NCI-H2081 treated with DMSO at 0.1 percent for 48 hours (cell line): ENCODE measurements at places on chromosomes 6 and 20.
A peak's percentile ranks its signal among the peaks of the same experiment; 100 is the strongest.

DNA sequence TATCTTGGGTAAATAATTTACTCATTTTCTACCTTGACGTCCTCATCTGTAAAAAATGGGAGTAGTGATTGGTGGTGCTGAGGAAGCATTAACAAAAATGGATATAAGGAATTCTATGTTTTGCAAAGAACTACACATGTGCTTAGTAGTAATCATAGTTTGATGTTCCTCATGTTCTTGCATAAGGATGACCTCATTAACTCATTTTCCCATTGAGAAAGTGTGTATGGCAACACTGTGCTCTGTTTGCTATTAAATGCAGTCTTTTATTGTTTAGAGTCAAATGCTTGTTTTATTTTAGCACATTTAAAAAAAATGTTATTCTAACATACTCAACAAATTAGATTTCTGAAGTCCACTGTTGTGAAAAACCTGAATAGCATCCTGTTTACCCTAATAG lies 211.2 kb upstream of the RSPO3 start:
- no peak for DNase-seq

GRCh38 chr6:31723245-31723979 lies at the start of gene MPIG6B:
Gene MPIG6B, plus strand, starts transcription at chr6:31723373. Its CDS starts 11 bp downstream, at chr6:31723384.
- no peak for DNase-seq

- DNase-seq, result no peak
Observed at GRCh38 chr6:45187836-45188235, 140.3 kb upstream of the RUNX2 start.

GRCh38 chr6:99306341-99306740 lies 43.1 kb downstream of the FAXC start:
- no peak for DNase-seq

GRCh38 chr20:36605399-36606157 lies at the start of gene RAB5IF:
Gene RAB5IF, plus strand, starts transcription at chr20:36605779. Its CDS starts 173 bp downstream, at chr20:36605952.
- DNase-seq, result peak; percentile 90

GRCh38 chr6:38687043-38687353 lies 15.9 kb downstream of the GLO1 start:
- no peak for DNase-seq

GRCh38 chr20:37992802-37993409 lies 40.4 kb downstream of the TTI1 start:
- no peak for DNase-seq

DNA sequence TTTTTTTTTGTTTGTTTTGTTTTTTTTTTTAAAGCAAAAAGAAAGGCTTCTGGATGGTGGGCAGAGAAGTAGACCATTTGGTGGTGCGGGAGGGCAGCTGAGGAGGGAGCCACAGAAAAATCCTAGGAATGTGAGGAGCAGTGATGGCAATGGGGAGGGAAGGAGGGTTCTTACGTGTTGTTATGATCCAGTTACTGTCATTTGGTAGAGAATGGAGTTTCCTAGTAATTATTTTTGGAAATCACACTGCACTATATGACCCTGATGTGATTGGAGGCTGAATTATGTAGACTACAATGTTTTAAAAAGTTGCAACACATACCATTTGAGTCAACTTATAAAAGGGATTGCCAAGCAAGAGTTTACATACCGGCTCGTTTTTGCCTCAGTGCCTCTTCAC lies 22.1 kb downstream of the ADGRF5 start:
- DNase-seq, result no peak

DNA sequence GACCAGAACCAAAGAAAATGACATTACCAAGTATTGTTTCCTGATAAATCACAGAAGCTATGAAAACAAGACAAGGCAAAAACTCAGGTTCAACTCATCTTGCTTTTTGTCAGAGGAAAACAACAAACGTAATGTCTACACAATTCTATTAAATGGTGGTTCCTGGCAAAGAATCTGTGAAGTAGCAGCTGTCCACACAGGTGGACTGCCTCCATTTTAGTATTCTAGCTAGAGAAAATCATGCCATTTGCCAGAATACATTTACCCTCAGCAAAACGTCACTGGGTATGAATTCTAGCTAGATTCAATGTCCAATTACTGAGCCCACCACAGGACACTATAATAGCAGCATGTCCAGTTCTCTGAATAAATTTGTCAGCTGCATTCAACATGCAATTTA lies 125.4 kb downstream of the ADGRB3 start:
- peak; percentile 34 for DNase-seq

DNA sequence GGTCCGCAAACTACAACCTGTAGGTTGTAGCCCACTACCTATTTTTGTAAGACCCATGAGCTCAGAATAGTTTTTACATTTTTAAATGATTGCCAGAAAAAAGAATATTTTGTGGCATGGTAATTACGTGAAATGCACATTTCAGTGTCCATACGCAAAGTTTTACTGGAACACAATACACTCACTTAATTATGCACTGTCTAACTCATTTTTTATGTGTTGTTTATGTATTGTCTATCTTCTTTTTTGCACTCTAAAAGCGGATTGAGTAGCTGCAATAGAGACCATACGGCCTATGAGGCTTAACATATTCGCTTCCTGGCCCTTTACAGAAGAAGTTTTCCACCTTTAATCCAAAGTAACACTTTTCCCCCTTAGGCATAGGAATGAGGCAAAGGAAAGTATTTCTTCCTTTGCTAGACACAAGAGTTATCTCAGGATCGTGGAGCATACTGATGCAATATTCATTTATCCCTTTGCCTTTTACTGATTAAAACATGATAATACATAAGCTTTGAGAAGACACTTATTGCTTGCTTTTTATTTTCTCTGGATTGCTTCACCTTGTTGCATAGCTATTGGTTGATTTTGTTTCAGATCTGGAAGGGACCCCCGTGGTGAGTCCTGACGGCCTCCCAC lies 69.8 kb downstream of the FNDC1 start:
- no peak for DNase-seq

GRCh38 chr20:9615766-9616454 lies 101.5 kb downstream of the LAMP5 start:
- DNase-seq, result no peak

DNA sequence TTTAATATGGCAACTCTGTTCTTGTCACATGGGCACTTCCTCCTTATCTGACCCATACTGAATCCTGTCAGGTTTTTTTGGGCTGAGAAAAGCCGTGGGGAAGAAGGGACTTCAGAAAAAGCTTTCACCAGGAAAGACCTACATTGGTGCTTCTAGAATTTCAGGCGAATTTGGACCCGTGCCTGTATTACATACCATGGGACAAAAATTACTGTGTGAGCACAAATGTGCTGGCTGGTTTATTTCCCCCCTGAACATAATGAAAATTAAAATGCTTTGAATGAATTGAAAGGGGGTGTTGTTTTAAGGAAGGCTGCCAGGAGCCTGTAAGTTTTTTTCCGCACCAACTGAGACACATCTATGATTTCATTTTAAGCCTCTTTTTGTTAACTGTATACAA lies 29.6 kb downstream of the CAP2 start:
- no peak for DNase-seq

DNA sequence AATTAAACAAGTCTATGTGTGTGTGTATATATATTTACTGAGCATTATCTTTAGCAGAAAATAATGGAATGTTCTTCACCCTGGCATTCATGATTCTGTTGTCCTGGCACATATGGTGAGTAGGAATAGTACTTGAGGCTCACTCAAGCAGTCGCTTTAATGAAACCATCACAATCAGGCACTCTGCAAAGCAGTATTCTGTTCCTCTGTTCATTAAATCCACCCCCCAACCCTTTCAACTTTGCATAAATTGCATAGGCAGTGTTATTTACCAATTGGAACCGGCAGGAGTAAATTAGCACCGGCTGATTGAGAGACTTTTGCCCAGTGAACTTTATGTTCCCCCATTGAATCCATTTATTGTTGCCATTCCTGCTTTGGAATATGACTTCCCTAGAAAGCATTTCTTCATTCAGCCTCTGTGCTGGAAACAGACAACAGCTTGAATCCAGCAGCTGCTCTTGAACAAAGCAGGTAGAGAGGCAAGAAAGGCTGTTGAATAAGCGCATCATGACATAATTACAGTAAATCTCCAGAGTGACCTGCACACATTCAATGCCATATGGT lies 268.0 kb upstream of the RNF217 start:
- DNase-seq, result peak; percentile 66

- DNase-seq, result no peak
Observed at GRCh38 chr20:41531518-41532275, 86.5 kb downstream of the CHD6 start.
